ENCODE measurements at places on chromosomes 5 and 9.

DNA sequence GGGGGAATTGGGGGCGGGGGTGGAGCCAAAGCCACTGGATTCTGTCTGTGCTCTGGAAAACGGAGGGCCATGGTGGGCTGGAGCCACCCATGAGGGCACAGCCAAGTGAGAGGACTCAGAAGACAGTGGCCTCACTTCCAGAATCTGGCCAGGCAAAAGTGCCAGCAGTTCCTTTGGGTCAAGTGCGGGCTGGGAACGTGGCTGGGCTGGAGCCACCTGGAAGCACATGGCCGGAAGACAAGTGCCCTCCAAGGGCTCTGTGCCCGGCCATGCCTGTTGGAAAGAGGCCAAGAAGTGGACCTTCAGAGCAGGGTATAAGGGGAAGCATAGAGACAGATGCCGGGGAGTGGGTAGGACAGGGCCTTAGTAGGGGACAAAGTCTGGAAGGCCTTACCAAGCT lies 11.7 kb upstream of the SH3PXD2B start:
- DNase-seq = no peak

DNA sequence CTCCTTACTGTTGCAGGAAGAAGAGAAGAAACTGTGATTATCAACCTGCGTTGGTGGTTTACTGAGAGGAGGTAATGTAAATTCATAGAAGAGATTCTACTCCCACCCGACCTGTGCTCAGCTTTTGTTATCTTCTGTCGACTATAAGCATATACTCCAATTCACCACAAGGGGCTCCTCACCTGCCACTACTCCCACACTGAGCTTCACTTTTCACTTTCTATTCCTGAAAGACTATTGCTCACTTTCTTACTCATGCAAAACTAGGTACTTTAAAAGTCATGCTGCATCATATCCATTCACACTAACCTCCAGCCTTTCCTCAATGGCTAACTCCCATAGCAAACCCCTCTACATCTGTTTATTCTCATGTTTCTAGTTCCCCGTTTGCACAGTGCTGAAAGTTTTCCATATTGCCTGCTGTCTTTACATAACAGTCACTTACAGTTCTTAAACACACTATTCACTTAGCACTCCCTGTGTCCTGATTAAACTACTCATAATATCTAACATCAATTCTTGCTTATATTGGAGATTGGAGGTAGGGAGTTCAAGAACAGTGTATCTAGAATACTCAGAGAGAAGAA lies 1062.6 kb downstream of the NR2F1-AS1 start:
- no peak for DNase-seq

GRCh38 chr9:109290385-109290784 lies 30.5 kb downstream of the EPB41L4B start:
- no peak for DNase-seq

DNA sequence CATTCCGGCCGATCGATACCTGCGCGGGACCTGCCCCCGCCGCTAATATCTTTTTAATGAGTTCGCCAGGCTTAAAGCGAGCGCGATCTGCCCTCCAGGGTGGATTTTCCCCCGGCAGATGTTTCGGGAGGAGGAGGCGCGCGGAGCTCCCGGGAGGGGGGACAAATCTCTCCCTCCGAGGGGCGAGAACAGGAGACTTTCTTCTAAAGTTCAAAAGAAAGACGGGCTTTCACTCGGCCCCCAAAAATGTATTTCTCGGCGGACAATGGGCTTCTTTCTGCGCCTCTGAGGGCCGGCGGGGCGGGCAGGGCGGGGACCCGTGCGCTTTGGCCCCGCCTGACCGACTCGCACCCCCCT lies 4.1 kb upstream of the PRDM12 start:
- no peak for DNase-seq

DNA sequence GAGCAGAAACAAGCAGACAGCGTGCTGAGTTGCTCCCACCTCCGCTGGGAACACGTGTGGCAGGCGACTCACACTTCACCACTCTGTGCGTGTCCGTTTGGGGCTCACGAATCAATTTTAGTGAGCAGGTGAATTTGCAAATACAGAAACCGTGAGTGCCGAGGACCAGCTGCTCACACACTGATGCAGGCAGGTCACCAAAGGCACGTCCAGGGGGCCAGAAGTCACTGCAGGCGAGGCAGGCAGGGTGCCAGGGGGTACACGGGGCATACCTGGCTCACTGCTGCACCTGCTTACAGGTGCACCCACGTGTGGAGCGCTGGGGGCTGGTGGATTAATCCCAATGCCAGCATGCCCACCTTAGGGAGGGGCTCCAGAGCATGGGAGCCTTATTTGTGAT lies 68.8 kb downstream of the ZNF354C start:
- DNase-seq = no peak

DNA sequence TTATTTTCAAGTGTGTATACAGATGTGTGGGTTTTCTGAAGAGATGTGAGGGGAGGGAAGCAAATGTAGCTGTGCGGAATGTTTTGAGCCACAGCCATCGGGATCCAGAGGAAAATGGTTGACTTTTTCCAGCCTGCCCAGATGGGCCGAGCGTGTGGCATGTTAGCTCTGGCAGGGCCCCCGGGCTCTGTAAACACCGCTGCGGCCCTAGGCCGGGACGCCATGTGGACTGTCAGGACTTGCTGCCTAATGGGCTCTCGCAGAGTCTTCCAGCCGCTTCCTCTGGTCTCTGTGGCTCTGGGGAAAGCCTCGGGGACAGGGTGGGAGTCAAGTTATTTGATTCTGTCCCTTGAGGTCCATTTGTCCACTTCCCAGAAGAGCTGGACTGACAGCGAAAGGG lies 109.6 kb upstream of the PTCH1 start:
- DNase-seq = no peak

- no peak for DNase-seq
These were observed 62.6 kb downstream of the SUSD1 start for GRCh38 chr9:112112519-112112918.

GRCh38 chr5:139611703-139612584 lies 36.2 kb upstream of the CXXC5 start:
- no peak for DNase-seq

DNA sequence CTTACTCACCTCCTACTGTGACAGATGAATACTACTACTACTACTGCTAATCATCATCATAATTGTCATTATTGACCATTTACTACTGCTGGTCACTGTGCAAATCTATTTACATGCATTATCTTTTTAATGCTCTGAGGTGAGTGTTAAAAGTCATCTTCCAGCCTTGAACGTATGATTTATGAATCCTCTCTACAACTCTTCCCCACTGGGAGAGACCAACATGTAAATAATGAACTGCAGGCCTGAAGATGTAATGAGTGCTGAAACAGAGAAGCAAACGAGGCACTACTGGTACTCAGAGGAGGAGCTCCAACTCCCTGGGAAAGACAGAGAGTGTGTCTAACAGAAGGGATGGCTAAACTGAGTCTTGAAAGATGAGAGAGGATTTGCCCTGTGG lies 95.4 kb downstream of the JAKMIP2 start:
- DNase-seq = no peak

- no peak for DNase-seq
These were observed 131.3 kb downstream of the MVB12B start for GRCh38 chr9:126457890-126458289.

DNA sequence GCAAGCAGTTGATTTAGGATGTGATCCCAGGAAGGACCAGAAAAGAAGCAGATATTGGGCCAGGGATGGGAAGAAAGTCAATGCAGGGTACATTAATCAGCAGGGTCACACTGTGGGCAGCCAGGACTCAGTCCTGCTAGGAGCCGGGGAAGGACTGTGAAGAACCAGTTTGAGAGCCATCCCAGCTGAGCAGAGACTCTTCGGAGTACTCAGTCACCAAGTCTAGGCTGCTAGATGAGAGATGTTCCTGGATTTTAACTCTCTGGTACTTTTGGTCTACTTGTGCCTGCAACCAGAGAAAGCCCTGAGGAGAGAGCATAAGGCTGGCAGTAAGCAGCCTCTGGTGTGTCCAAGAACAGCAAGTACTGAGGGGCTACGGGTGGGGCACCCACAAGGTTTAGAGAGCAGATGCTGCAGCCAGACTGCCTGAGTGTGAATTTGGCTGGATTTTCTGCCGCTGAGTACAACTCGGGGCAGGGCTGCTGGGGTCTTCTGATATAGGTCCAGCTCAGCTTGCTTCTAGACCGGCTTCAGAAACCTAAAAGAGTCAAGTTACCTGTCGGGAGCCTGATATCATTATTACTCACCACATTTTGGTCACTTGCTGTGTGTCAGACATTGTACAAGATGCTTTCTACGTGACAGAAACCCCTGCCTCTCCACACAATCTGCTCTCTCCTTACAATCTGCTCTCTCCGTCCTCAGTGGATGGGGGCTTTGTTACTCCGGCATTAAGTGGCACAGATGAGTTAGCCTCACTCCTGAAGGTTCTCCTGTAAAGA lies 250.2 kb upstream of the GAS1 start:
- DNase-seq = no peak

DNA sequence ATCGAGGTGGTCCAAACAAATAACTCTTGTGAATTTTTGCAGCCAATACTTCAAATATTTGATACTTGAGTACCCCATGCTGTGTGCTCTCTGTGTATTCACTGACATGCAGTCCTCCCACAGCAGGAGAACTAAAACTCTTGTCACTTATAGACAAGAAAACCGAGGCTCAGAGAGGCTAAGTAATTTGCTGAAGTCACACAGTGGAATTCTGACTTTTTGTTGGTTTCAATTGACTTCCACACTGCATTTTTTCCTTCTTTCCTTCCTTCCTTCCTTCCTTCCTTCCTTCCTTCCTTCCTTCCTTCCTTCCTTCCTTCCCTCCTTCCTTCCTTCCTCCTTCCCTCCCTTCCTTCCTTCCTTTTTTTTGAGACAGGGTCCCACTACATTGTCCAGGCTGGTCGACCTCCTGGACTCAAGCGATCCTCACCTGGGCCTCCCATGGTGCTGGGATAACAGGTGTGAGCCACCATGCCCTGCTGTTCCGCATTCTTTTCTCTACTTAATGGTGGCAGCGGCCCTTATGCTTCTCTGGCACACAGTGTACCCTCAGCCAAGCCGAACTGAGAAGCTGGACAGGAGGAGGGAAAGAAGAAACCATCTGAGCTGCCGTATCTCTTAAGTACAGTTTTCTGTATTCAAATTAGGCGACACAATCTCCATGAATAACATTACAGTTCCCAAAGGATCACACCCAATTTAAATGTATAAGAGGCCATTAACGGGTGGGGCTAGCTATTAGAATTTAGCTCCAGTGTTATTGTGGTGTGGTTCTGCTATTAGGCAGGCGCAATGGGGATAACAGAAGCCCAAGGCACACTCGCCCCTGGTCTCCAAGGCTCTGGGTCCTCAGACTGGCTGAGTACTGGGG lies 38.4 kb upstream of the GRHPR start:
- DNase-seq = no peak

GRCh38 chr5:27491047-27491446 lies 452.7 kb upstream of the CDH9 start:
- DNase-seq = no peak

DNA sequence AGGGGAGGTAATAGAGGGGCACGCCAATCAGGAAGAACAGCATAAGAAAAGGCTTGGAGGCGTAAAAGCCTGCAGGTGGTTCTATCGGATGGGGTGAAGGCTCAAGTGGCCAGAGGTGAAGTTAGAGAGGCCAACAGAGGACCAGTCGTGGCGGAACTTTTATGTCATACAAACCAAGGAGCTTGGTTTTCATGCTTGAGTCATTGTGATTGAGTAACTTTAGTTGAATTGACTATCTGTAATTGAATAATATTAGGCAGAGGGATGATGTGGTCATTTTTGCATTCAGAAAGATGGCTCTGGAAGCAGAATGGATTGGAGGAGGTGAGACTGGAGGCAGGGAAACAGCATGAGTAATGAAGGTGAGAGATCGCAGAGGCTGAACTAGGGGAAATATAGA lies 7.2 kb upstream of the SPINK4 start:
- DNase-seq = no peak

DNA sequence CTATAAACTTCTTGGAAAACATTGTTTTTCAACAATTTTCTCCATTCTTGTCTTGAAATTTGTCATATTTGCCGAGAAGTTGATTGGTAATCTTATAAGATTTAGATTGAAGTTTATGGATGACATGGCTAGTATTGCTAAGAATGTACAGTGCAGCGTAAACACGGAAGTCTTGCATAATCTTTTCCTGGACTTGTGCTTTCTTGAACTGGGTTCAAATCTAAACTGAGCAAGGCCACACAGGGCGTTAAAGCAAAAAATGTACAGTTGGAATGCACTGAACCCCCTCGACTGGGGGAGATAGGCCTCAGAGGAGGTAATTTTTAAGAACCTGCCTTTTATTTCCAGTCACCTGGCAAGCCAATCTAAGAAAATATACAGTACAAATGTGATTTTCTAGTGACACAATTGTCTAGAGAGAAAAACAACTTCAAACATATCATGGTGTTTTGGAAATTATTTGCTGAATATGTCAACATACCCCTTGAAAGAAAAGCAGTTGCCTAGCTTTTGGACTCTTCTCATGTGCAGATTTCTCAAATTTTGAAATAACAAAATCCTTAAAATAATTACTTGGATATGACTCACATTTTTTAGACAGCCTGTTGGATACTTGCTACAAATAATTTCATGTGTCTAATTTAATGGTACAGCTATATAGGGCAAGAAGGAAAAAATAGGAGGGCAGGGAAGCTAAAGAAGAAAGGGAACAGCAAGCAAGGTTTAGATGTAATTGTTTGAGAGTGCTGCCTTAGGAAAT lies 18.5 kb upstream of the GAS1 start:
- no peak for DNase-seq

- DNase-seq = no peak
These were observed 114.7 kb downstream of the LPAR1 start for GRCh38 chr9:110923601-110924000.

- no peak for DNase-seq
These were observed 100.9 kb upstream of the IL6ST start for GRCh38 chr5:56095579-56096102.

- DNase-seq = no peak
These were observed 19.4 kb downstream of the CDKN2AIPNL start for GRCh38 chr5:134392301-134392700.

- no peak for DNase-seq
These were observed 312 bp downstream of the SET start for GRCh38 chr9:128689293-128689774.

DNA sequence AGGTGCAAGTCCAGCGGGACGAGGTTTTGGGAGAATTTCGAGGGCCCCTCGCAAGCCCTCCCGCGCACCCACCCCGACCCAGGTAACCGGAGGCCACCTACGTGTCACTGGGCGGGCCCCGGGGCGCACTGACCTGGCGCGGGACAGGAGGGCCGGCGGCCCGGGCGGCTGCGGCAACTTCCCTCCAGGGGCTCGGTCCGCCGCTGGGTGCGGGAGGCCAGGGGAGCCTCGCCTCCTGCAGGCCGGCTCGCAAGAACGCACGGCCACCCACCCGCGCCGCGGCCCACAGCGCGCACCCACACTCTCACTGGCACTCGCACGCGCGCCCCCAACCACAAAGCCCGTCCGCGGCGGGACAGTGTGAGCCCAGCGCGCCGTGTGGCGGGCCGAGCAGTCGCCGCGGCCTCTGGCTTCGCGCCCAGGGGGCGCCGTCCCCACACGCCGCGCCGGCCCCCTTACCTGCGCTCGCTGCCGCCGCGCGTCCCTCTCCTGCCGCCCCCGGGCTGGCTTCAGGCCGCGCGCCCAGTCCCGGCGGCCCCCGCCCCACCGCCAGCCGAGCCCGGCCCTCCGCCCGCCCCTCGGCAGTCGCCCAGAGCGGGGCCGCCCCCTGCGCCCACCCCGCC lies 451 bp downstream of the LPAR1 start:
- DNase-seq = no peak

- DNase-seq = no peak
These were observed 694 bp upstream of the PHPT1 start for GRCh38 chr9:136848393-136849037.

- no peak for DNase-seq
These were observed 243.6 kb downstream of the DENND1A start for GRCh38 chr9:123686131-123686828.
